Fibroblast of skin of right quadriceps (primary cell): ENCODE measurements at places on chromosomes 5 and 9.

- no peak for DNase-seq
These were observed 31.1 kb downstream of the SLC35A4 start for GRCh38 chr5:140595538-140596300.

DNA sequence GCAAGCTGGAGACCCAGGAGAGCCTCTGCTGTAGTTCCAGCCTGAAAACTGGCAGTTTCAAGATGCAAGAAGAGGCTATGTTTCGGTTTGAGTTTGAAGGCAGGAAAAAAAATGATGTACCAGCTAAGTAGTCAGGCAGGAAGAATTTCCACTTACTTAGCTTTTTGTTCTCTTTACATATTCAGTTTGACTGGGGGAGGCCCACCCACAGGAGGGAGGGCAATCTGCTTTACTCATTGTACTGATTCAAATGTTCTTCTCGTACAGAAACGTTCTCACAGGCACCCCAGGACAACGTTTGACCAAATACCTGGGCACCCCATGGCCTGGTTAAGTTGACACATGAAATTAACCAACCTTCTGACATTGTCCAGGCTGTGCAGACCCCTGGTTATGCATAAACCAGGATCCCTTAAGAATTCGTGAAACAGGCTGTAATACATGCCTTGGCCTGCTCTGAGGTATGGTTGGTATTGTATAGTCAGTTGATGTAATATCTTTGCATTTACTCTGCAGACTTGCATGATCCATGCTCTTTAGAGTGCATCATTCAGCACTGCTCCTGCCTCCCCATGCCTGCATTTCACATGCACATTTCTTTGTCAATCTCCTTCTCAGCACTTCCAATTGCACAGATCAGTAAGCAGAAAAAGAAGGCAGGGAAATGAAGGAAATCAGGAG, 687.1 kb downstream of the TAF11L14 start:
- no peak for DNase-seq

DNA sequence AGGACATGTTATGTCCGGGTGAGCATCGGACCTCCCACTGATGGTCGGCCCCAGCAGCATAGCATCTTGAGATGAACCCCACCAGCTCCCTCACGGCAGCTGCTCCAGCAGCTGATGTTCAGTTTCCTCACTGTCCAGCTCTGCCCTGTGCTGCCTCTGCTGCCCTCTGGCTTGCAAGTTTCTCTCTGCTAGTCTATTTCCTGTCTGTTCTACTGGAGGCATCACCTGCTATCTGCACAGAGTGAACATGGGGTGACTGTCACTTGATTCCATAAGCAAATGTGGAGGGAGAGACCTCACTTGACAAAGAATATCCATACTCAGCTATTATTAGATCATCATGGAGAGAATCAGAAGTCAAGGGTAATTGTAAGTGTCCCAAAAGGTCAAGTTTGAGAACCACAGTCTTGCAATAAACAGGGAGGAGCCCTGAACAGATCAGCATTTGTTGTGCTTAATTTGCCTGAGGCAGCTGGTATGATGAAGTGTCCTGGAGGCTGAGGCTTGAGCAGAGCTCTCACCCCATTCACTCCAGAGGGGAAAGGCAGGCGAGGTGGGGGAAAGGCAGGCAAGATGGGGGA, 702.8 kb downstream of the SEMA5A start:
- DNase-seq = no peak

GRCh38 chr5:463952-464351, 21.0 kb downstream of the EXOC3 start:
- no peak for DNase-seq

DNA sequence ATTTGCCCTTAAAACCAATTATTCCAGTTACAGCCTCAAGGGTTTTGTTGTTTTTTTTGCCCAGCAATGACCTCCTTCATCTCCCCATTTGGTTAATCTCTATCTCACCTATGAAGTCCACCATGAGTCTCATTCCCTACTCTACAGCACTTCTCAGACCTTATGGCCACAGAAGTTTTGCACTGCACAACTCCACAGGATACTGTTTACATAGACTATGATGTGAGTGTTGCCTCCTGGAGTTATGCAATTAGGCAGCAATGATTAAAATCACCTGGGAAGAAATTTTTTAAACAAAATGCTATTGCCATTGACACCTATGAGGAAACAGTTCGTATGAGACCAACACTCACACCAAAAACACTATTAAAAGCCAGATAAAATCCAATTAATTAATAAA, 39.7 kb downstream of the ZDHHC21 start:
- DNase-seq = no peak

DNA sequence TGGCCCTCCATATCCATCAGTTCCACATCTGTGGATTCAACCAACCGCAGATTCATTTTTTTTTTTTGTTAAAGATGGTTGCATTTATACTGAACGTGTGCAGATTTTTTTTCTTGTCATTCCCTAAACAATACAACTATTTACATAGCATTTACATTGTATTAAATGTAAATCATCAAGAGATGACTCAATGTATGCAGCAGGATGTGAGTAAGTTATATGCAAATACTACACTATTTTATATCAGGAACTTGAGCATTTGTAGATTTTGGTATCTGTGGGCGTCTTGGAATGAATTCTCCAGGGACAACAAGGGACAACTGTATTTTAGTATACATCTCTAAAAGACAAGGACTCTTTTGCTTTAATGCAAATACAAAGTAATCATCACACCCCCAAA, 299.2 kb upstream of the ZNF608 start:
- peak; percentile 66 for DNase-seq

- no peak for DNase-seq
These were observed 65.0 kb downstream of the SLC1A1 start for GRCh38 chr9:4555236-4555635.

DNA sequence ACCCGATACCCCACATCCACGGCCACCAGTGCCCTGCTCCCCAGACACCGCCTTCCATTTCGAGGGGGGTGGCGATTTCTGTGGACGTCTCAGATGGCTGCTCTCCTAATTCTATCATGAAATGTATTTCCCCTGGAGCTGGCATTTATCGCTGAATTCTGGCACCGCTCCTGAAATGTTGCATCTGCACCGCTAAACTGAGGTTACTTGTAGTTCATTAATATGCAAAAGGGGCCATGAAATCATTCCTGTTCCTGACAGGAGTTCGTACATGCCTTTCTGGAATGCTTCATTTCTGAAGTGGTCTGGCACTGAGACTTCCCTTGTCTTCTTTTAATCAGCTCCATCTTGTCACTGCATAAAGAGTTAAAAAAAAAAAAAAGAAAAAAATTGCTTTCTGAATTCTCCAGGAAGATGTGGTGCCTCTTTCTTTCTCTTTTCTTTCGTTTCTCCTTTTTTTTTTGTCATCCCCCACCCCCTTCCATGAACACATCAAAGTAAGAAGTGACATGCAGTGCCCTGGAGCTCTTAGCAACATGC, 97.7 kb upstream of the SMARCA2 start:
- DNase-seq = no peak
